Activated CD8-positive, alpha-beta T cell treated with anti-CD3 and anti-CD28 coated beads for 36 hours (primary cell): ENCODE measurements at places on chromosomes 5 and 9. TPM values are rescaled to one million over a fixed set of nuclear protein-coding genes. Genes with fewer than 3 reads are reported as not detected.

DNA sequence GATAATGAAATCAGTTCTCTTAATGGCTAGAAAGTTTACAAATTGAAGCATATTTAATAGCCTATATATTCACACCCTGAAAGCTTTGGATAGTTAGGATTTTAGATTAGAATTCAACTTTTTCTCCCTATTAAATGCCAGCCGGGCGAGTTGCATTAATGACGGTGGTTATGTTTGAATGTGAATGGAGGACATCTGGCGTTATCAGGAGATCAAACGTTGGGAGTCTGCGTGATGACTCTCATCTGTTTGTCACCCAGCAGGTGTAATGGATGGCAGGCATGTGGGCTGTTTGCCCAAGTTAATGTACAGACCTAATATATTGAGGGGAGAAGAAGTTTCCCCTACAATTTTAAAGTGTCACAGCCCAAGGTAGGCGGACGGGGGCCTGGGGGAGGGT is 1227.7 kb upstream of the WWC1 start:
- no peak overlapping the region for H3K4me3 ChIP-seq
- no peaks in the 10 kb centered on the region for H3K4me1 ChIP-seq
- DNase-seq = no peak

- H3K27me3 ChIP-seq = peaks cover 4% of the 10 kb centered on the region
- H3K4me3 ChIP-seq = no peak overlapping the region
- no peaks in the 10 kb centered on the region for H3K36me3 ChIP-seq
- H3K27ac ChIP-seq = no peak overlapping the region
- H3K4me1 ChIP-seq = peaks cover 11% of the 10 kb centered on the region
Measured at GRCh38 chr5:36685631-36686288, 79.4 kb downstream of the SLC1A3 start.

DNA sequence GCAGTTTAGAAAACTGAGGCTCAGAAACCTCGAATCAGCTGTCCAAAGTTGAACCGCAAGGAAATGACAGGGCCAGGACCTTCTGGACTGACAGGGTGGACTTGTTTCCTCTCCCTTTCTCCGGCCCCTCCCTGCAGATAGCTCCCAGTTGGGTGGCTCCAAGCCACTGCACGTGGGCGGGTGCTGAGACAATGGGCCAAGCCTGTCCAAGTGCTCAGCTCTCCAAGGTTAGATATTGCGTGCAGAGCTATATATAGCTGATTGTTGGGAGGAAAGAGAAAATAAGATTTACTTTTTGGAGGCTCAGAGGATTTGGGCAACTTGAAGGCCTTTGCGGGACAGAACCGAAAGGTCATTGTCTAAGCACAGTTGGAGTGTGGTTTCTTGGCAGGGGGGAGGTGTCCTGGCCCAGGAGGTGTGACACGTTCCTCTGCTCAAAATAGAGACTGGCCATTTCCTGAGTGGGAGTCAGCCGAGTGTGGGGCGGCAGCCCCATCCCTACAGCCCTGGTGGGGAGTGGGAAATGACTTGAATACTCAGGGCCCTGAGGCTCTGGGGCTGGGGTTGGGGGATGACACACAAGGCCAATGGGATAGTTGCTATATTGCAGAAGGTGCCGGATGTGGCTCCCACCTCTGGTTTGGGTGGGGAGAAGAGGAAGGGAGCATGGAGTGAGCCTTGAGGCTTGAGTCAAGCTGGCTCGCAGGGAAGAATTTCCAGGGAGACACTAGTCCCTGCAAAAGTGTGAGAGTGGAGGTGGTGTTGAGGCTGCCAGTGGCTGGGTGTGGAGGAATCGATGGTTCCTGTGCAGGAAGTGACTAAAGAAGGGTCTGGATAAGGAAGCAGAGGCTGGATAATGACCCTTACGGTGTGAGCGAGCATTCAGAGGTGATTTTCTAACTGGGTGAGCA is 44.4 kb upstream of the SMAD5 start:
- no peaks in the 10 kb centered on the region for H3K4me1 ChIP-seq
- H3K4me3 ChIP-seq = no peak overlapping the region
- H3K27me3 ChIP-seq = peaks cover 4% of the 10 kb centered on the region
- H3K27ac ChIP-seq = no peak overlapping the region
- H3K36me3 ChIP-seq = no peaks in the 10 kb centered on the region
- no peak for DNase-seq

Gene MARVELD2
- 0.60 TPM for total RNA-seq

DNA sequence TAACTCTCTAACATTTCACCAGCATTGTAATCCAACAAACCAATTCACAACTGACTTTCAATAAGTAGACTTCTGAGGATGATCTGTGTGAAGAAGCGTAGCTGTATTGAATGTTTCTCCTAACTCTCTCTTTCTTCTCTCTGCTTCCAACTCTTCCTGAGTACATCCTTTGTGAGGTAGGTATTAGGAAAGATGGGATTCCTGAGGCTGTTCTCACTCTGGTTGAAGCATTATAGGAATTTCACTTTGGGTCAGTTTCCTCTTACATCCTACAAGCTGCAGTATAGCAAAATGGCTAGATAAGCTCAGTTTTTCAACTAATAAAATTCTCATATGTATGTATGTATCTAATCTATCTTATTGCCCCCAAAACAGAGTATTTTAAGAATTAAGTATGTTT is 702.8 kb downstream of the CETN3 start:
- H3K27me3 ChIP-seq = no peaks in the 10 kb centered on the region
- no peaks in the 10 kb centered on the region for H3K4me1 ChIP-seq
- no peak overlapping the region for H3K27ac ChIP-seq

DNA sequence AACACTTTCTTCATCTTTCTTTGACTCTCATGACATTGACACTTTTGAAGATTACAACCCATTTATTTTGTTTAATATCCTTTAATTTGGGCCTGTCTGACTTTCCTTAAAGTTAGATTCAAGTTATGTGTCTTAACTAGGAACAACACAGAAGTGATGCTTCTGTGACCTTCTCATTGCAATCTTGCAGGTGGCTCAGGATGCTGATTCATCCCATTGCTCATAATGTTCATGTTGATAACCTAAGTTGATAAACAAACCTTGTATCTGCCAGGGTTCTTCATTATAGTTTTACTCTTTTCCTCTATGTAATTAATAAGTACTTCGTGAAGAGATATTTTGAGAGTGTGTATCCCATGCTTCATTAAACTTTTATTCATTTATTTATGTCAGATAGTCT is 107.2 kb upstream of the SHB start:
- no peak for DNase-seq
- H3K27ac ChIP-seq = no peak overlapping the region
- no peak overlapping the region for H3K4me3 ChIP-seq
- H3K27me3 ChIP-seq = peaks cover 1% of the 10 kb centered on the region
- H3K4me1 ChIP-seq = peaks cover 4% of the 10 kb centered on the region

DNA sequence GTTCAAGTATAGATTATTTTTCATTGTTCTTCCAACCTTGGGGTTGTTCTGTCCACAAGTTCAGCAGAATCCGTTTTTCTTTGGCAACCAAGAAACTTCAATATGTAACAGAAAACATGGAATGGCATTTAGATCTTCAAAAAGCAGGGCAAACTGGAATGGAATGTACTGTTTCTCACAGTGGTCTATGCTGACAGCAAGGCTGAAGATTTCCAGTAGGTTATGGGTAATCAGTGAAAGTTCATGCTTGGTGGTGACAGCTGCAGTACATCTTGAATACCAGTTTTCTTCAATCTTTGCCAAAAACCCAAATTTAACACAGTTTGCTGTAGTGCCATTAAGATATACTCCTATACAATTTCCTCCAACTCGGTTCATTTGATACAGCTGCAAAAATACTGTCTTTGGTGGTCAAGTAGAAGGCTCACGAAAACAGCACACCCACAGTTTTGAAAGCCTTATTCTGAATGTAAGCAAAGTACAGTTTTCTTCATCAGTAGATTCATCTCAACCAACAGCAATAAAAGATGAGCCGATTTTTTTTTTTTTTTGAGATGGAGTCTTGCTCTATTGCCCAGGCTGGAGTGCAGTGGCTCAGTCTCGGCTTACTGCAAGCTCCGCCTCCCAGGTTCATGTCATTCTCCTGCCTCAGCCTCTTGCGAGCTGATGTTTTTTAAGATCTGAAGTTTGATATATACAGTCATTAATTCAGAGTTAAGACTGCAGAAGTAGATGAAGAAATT is 4.9 kb downstream of the TRIM52 start:
- no peak overlapping the region for H3K27ac ChIP-seq
- no peak overlapping the region for H3K4me3 ChIP-seq
- H3K27me3 ChIP-seq = no peaks in the 10 kb centered on the region
- DNase-seq = no peak
- peaks cover 59% of the 10 kb centered on the region for H3K4me1 ChIP-seq

- no peaks in the 10 kb centered on the region for H3K27me3 ChIP-seq
- H3K4me3 ChIP-seq = no peak overlapping the region
- H3K27ac ChIP-seq = no peak overlapping the region
Measured at GRCh38 chr5:139050432-139050831, 147.7 kb downstream of the SIL1 start.

GRCh38 chr9:133552236-133552635 is 17.7 kb downstream of the ADAMTSL2 start:
- H3K27ac ChIP-seq = no peak overlapping the region
- no peaks in the 10 kb centered on the region for H3K36me3 ChIP-seq
- peaks cover 2% of the 10 kb centered on the region for H3K27me3 ChIP-seq

Gene ZNF366
- not detected for total RNA-seq

DNA sequence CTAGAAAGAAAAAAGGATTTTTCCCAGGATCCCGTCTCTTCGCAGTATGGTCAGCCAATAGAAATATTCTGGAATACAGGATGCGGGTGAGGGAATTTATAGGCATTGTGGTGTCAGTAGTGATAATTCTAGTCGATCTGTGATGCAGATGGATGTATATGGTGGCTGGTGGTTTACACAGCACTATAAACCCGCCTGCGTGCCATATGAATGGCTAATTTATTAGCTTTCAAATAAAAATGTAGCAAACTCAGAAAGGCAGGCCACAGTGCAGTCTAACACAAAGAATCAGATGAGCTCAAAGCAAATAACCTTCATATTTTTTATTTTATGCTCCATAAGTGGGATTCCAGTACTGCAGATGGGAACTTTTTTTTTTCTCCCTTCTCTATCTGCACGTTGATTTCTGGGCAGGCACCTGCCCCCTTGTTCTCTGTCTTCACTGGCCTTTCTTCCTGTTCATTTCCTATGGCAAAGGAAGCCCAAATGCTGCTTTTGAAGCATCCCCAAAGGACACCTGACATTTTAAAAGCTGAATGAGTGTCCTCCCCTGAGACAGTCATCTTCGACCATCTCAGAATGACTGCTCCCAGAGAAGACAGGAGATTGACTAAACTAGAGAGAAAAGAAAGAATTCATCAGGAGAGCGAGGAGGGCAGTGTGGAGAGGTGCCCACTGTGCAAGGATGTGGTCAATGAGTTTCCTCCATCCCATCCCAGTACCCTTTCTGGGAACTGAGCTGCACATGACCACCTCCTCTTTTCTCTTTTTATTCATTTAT is 52.1 kb downstream of the SEMA6A start:
- H3K4me3 ChIP-seq = no peak overlapping the region
- no peaks in the 10 kb centered on the region for H3K36me3 ChIP-seq

- no peak for DNase-seq
- H3K4me3 ChIP-seq = no peak overlapping the region
Measured at GRCh38 chr9:83471241-83471640, 67.0 kb downstream of the FRMD3 start.
